ENCODE measurements at places on chromosomes 2 and 18.

DNA sequence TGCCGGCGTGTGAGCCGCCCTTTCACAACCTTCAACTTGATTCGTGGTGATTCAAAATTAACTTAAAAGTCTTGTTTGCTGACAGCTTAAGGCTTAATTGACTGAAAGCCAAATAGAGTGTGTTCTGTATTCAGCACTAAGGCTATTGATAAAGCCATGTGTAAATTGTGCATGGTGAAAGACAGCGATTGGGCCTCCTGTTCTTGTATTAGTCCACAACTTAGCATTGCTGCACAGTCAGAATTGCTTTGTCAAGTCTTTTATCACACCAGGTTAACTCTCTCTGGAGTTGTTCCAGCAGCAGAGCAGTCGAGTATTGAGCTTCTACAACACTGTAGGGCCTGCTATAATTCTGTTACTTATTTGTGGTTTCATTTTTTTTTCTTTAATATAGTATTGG lies 210.1 kb downstream of the WDR7 start:
- no peak for DNase-seq

GRCh38 chr2:226862623-226863022 lies 26.8 kb downstream of the RHBDD1 start:
- DNase-seq: no peak

GRCh38 chr2:5121642-5122041 lies 570.5 kb upstream of the SOX11 start:
- no peak for DNase-seq

- no peak for DNase-seq
These were observed 146.9 kb downstream of the TDRD15 start for GRCh38 chr2:21270708-21271122.

DNA sequence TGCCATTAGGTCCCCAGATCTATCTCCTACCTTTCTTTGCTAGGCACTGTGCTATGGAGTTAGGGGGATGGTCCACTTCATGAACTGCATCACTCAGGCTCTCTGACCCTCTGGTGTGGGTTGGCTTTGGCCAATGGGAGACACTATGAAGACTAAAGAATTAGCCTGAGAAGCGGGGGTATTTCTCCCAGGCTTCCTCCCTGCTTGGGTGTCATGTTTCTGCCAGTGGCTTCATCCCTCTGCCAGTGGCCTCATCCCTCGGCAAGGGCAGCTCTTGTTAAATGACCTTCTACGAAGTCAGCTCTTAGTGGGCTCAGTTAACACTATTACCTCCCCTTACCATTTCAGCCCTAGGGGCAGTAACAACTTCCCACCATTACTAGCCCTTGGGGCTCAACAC lies 41.9 kb upstream of the EPB41L3 start:
- no peak for DNase-seq

GRCh38 chr18:39693359-39693758 lies 2127.8 kb upstream of the CELF4 start:
- DNase-seq: no peak

- no peak for DNase-seq
These were observed 129.4 kb downstream of the TCF4 start for GRCh38 chr18:55458456-55459203.

- DNase-seq: no peak
These were observed 633.5 kb downstream of the DCDC2C start for GRCh38 chr2:4336864-4337263.

GRCh38 chr2:174286172-174286571 lies 37.8 kb upstream of the OLA1 start:
- DNase-seq: no peak

DNA sequence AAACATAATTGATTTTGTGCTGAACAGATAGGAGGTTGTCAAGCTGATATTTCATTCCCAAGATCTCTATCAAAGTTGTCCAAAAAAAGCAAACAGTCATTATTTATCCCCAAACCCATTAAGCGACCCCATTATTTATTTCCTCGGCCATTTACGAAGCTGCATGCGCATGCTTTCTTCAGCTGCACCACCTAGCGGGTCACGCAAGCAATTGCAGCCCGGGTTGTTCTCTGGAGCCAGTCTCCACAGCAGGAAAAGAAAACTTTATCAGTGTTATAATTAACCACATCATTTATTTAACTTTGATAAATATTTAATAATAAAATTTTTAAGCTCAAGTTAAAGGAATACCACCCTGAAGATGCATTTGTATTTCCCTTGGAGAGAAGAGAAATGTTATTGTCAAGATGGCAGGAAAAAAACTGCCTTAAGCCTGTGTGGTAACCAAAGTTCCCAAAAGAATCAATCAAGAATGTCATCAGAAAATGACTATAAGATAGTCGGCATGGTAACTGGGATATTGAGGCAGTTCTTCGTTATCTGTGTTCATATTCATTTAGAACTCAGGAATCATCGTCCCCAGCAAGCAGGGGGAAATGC lies 304.7 kb downstream of the FBXO15 start:
- no peak for DNase-seq

GRCh38 chr18:57931038-57931437 lies 113.0 kb upstream of the NEDD4L start:
- DNase-seq: no peak

GRCh38 chr2:121648206-121649148 lies 785 bp downstream of the CLASP1 start:
- DNase-seq: no peak

- no peak for DNase-seq
These were observed 30.2 kb downstream of the ARHGAP25 start for GRCh38 chr2:68764806-68765311.

- DNase-seq: no peak
These were observed 231.2 kb downstream of the AGAP1 start for GRCh38 chr2:235725016-235725489.

All from H54 (cell line).